ENCODE measurements at places on chromosomes 3 and 15.

- DNase-seq, result no peak
Measured at GRCh38 chr15:85624291-85624801, 170.4 kb downstream of the KLHL25 start.

DNA sequence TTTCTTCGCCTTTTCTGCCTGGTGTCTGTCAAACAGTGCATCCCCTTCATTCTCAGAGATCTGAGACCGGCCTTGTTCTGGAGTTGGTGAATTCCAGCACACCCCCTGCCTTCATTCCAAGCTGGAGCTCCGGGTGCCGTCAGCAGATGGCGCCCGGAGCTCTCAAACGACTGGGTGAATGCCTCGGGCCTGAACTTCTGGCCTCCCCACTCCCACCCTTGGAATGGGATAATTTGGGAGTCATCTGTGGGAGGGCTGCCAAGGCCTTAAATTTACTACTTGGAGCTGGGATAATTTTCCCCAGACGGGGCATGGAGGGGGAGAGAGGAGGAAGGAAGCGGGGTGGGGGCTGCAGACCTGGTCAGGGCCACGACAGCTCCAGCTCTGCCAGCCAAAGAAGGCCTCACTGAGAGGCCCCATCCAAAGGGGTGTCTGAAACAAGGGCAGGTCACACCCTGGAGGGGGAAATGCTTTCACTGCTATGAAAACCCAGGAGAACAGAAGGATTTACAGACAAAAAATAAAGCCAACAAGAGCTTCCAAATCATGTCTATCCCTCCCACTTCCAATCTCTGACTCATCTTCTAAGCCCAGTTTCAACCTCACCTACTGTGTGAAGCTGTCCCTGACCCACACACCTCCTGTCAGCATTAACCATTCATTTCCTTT lies 187.9 kb downstream of the OPA1 start:
- peak; percentile 47 for DNase-seq

GRCh38 chr3:107651782-107652181 lies 129.0 kb downstream of the BBX start:
- no peak for DNase-seq

DNA sequence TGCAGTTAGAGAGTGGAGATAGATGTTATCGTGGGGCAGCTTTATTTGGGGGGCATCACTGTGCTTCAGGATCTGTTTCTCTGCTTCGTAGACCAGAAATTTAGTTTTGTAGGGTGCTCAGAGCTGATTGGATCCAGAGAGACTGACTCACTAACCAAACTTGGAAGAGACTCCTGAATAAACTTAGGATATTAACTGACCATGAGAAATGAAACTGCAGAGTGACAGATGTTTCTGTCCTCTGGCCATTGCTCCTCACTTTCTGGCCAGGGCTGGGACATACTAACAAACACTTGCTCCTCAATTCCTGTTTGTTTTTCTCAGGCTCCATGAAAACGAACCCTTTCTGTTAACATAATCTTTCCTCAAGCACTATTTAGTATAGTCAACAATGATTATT lies 4.3 kb downstream of the ZNF592 start:
- DNase-seq, result no peak

DNA sequence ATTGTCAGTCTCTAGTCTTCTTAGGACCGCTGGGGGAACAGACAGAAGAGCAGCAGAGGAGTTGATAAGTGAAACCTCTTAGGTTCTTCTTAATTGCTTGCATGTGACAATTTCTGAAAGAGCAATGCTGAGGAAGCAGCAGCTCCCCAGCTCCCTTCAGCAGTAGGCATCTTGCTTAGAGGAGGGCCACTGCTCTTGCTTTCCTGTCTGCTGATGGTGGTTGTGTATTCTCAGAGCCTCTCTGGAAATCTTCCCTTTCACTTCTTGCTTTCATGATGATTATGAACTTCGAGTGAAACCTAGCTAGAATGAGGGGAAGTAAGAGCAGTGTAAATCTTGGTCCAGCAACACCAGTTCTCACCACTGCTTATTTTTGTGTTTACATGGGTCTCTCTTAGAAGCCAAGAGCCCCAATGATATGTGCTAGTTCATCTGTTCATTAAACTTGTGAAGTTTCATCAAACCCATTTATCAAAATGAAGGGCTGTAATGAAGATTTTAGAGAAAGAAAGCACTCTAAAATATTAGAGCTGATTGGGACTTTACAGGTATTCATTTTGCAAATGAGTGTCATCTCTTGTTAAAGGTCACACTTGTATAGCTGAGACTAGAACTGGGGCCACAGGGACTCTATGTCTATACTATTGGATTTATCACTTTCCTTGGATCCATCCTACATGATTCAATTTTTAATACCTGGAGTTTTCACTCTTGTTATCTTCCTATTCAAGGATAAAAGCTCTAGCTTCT lies 246.7 kb downstream of the LPP start:
- peak; percentile 33 for DNase-seq

DNA sequence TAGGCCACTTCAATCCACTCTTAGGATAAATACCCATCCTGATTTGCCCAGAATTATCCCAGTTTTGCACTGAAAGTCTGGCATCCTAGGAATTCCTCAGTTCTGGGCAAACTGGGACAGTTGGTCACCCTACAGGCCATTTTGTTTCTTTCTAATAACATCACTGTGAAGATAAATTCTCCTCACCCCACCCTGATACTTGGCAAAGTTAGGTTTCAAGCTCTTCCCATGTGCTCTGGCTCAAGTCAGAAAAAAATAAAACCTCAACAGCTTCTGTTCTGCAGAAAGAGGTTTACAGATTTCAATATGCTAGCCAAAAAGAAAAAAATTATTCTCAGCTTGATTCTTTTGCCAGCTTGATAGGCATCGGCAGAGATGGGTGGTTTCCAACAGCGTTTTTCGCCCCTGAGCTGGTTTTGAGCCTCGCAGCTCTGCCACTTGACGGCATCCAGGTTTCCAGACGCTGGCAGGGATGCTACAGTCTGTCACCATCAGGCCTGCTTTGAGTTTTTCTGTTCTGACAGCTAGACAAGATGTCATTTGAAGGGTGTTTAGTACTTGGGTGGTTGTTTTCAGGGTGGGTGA lies 171.4 kb downstream of the SSR3 start:
- no peak for DNase-seq

DNA sequence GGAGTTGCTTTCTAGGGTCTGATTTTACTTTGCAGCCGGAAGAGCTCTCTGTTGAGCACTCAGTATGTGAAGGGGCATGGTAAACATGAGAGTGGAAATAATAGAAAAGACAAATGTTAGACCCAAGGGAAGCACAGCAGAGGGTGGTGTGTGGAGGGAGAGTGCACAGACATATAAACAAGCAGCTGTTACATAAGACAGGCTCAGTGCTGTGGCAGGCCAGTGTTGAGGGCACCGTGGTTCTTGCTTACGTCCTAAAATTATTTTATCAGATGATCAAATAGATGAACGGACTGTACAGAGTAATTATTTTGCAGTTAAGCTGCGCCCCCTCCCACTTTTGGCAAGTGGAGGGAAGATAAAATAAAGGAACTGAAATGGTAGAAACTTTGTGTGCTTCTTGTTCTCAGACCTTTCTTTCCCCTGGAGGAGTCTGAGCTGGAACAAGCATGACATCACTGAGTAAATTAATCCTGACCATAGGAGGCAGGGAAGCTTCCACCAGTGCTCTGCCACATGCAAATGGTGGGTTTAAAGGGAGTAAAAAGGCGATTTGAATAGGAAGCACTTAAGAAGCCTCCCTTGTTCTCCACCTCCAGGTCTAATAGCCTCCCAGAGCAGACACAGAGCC lies 205.6 kb downstream of the IL20RB start:
- DNase-seq, result no peak

DNA sequence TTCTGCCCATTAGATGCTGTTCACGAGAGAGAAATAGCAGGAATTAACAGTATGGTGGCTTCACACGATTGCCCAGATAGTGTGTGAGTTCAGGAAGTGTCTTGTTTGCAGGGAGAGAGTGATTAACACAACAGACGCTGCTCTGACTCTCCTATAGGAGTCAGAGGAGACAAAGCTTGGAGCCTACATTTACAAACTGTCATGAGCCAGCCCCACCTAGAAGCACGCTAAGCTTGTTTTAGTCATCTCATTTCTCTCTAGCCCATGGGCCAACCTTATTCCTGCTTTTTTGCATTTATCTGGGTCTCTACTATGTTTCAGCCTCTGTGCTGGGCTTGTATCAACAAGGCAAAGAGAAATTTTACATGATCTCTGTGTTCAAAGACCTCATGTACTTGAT lies 128.3 kb upstream of the BFSP2 start:
- no peak for DNase-seq

GRCh38 chr3:98565843-98566242 lies 27.6 kb downstream of the CPOX start:
- DNase-seq, result no peak

DNA sequence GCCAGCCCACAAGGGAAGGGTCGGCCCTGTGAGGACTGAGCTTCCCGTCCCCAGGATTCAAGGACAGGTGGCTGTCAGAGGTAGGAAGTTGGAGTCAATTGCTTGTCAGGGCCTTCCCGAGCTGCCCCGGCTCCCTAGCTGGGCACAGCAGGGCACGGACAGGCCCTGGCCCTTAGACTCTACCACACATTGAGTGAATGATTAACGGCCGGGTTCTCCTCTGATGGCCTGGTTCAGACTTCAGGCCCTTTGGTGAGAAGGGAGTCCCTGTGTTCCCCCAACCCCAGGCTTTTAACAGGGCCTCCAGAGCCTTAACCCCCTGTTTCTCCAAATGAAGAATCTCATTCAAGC lies 16.4 kb upstream of the FGD5 start:
- no peak for DNase-seq

DNA sequence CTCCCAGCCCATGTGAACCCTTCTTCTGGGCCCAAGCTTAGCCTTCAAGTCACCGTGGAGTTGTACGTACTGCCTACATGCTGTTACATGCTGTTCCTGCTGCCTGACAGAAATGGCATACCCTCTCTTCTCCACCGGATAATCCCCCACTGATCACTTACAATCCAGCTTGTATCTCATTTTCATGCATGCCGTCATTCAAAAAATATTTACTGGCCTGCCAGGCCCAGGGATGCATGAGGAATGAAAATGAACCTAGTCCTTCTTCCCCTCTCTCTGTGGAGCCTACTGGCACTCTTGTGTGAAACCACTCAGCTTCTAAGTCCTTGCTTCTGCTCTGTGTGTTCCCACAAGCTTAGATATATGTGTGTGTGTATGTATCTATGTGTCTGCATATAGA lies 60.6 kb downstream of the WNT5A start:
- DNase-seq, result no peak

All from stimulated activated CD8-positive, alpha-beta memory T cell treated with anti-CD3 and anti-CD28 coated beads, Interleukin-4, amount 100 ng/mL, for 48 hours (primary cell).